ENCODE measurements at places on chromosomes 3 and 15.
A peak's percentile ranks its signal among the peaks of the same experiment; 100 is the strongest.

DNA sequence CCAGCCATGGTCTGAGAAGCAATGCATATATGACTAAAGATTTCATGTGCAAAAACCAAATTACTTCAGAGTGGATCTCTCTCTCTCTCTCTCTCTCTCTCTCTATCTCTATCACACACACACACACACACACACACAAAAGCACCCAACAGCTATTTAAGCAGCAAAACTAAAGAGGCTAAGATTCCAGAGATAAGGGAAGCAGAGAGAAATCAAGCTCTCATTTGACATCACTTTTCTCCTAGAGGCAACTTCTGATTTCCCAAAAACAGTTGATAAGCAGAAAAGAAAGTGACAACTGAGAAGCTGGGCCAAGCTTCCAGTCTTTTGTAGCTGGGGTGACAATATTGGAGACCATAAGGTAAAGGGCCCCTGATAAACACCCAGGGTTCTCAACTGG is 526.0 kb upstream of the NR2F2 start:
- DNase-seq, result no peak

DNA sequence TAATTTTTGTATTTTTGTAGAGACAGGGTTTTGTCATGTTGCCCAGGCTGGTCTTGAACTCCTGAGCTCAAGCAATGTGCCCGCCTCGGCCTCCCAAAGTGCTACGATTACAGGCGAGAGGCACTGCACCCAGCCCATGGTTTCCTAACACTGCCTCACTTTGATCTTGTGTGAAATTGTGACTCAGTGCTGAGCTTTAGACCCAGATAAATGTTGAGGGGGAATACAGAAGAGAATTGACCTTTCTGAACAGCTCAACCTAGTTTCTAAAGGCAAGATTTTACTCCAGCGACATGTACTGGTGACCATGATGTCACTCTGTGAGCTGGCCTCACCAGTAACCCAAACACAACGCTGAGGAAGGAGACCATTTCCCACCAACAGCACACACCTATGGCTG is 73.5 kb downstream of the ATP1B3 start:
- DNase-seq, result no peak

DNA sequence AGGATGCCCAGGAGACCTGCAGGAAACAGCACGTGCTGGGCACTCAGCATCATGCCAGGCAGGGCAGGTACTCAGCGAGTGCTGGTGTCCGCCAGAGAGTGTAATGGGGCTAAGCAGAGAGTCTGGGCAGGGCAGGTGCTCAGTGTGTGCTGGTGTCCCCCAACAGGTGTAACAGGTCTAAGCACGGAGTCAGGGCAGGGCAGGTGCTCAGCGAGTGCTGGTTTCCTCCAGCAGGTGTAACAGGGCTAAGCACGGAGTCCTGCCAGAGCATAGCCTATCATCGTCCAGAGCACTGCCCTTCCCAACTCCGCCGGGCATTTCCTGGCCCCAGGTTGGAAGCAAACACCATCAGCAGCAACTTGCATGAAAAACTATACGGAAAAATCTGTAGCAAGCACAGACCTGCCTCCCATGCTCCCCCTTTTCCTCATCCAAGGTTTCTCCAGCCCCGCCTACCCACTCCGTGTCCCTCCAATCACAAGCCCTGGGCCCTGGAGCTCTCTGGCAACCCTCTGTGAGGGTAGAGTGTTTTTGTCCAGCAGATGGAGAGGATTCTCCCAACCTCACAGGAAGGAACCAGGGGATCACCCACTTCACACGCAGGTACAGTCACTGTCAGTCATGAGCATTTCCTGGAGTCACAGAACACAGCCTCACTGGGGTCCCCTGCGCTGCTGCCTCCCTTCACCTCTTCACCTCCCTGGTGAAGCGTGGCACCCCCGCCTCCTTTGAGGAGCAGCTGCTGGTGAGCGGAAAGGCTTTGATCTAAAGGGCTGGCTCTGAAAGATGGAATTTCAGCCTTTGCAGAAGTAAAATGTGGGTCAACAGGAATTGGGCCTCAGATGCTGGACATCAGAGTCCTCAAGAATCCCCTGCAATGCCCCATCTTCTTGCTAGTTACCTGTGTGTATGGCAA is 302.5 kb downstream of the OCA2 start:
- DNase-seq, result no peak

DNA sequence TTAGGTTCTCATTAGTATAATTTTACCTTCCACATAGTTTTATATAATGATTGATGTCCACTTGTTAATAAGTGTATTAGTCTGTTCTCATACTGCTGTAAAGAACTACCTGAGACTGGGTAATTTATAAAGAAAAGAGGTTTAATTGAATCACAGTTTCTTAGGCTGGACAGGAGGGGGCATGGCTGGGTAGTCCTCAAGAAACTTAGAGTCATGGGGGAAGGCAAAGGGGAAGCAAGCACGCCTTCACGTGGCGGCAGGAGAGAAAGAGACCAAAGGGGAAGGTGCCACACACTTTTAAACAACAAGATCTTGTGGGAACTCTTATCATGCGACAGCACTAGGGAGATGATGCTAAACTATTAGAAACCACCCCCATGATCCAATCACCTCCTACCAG is 19.2 kb downstream of the DZIP3 start:
- DNase-seq, result no peak

- no peak for DNase-seq
These were observed 17.8 kb downstream of the MYL3 start for GRCh38 chr3:46845397-46845859.

- DNase-seq, result no peak
These were observed 248.5 kb upstream of the TGFBR2 start for GRCh38 chr3:30357897-30358296.

GRCh38 chr3:135944831-135945230 is 20.7 kb upstream of the PPP2R3A start:
- DNase-seq, result no peak

DNA sequence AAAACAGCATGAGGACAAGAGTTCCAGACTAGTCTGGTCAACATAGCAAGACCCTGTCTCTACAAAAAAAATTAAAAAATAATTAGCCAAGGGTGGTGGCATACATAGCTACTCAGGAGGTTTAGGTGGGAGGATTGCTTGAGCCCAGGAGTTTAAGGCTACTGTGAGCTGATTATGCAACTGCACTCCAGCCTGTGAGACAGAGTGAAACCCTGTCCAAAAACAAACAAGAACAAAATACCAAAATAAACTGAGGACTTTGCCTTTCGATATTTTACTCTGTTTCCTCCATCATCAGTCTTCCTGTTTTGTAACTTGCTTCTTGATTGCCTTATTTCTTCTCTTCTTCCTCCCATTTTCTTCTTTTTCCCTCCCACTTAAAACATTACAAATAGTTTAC is 504.4 kb downstream of the ROBO1 start:
- no peak for DNase-seq

DNA sequence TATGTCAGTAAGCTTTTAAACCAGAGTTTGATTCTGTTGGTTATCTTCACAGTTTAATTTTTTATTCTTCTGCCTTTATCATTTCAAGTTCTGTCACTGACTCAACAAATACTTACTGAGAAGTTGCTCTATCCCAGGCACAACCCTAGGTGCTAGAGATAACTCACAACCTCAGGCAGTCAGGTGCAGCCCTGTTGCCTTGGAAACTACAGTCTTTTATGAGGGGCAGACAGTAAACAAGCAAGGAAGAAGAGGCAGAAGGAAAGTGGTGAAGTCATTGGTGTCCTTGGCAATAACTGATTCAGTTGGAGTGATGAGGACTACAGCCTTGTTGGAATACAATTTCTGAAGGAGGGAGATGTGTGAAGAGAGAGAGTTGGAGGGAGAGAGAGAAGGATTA is 142.1 kb upstream of the LRTM1 start:
- no peak for DNase-seq

DNA sequence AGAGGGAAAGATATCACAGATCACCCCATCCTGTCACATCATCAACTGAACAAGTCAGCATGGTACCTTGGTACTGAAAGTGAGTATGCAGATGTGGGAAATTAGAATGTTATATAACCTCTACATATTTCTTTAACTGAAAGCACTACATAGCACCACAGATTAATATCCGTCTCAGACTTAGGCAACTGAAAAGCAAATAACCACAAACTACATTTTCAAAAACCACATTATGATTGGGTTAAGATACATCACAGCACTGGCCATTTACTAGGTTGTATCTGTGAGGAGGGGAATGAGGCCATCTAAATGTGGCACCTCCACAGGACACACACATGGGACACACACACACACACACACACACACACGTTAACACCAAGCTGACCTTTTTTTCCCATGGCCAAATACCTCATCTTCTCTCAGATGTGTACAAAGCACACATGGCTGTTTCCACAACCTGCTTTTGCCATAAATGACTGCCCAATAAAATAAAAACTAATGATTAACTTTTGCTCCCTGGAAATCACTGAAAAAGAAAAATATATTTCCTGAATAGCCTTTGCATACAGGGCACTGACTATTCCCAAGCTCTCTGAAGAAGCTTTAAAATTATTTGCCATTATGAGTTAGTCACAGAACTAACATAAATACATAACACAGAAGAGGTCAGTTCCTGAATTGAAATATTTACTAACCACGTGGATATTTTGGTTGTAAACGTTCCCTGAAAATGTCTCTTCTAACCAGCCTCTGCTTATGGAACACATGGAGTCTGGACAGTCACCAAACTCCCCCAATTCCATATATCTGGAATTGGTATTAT is 60.1 kb downstream of the SUMF1 start:
- no peak for DNase-seq

DNA sequence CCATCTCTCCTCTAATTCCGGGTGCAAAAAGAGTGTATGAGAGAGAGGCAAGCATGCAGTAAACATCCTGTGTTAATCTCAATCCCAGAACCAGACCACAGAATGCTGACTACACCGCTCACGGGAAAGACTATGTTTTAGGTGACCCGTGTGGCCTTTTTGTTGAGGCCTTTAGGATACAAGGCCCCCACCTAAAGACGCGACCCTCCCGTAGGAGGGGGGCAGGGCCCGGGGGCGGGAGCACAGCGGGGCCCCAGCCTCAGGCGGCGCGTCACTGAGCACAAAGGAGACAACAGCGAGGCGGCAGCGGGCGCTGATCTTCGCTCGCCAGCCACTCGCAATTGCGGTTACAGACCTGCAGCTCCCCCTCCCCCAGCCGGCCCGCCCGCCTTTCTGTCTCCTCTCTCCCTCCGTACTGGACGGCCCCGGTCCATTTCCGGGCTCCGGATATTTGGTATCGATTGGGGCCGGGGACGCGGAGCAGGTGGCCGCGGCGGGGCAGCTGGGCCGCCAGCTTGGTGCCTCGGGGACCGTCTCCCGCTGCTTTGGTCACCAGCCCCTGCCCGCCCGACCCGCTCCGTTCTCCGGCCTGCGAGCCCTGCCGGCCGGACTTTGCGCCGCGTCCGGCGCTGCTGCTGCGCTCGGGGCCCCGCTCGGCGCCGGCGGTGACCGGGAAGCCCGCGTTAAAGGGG is at the start of gene CCDC50:
TSS of gene CCDC50 (plus strand) at position 433 of the 692 bp plus-strand sequence. CDS start 281 bp downstream, outside the sequence.
- peak; percentile 62 for DNase-seq

DNA sequence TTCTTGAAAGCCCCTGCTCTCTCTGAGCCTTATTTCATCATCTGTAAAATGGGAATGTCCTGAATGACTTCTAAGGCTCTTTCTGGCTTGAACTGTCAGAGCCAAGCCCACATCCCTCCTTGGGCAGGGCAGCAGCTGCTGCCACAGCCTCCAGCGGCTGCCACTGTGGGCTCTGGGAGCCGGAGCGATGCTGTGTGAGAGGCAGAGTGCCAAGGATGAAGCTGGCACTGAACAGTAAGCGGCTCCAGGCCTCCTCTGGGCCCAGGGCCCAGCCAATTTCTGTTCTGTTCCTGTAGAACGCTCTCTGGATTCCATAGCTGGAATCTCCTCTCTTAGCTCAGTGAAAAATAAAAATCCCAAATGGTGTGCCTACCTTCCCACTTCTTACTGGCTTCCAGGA is 4.4 kb downstream of the CPLX3 start:
- no peak for DNase-seq

DNA sequence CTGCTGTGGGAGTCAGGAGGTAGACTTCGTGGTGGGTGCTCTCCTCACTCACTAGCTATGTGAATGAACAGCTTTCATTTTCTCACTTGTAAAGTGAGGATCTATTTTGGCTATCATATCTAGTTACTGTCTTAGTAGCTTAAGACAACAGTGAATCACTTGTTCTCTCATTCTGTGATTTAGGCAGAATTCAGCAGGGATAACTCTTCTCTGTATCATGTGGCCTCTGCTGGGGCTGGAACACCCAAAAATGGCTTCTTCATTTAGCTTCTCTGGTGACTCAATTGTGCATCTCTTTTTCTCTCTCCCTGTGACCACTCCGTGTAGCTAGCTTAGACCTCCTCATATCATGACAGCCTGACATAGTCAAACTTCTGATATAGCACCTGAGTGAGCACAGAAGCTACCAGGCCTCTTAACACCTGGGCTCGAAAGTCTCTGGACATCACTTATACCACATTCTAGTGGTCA is 68.4 kb downstream of the BFSP2 start:
- DNase-seq, result no peak

- DNase-seq, result no peak
These were observed 1.8 kb upstream of the CCR1 start for GRCh38 chr3:46209746-46210470.

GRCh38 chr15:96068897-96069296 is 261.6 kb upstream of the NR2F2 start:
- DNase-seq, result no peak

DNA sequence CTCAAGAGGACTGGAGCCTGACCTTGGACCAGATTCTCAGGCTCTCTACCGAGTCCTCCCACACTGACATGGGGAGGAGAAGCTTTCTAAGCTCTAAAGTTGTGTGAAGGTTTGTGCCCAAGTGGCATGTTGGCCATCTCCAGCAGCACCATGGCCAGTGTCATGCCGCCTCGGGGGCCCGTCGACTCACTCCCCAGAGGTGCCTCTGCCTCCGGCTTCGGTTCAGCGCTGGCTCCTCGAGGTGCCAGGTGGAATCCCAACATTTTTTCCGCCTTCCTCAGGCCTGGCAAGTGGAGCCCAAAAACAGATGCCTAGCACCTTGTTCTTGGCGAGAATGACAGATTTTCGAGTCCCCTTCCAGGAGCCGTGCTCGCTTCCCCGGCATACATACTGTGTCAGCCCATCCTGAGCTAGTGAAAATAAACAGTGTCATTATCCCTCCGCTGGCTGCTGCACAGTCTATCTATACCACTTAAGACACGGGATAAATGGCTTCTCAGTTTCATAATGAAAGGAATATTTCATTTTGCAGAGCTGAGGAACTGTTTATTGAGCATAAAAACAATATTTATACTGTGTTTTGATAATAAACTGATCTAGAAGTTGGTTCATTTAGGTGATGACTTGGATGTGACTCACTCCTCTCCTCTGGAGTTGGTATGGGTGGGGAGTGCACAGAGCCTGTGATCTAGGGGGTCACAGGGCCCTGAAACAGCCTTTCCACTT is 328.5 kb upstream of the TLE3 start:
- DNase-seq, result no peak

- peak; percentile 88 for DNase-seq
These were observed 203.8 kb downstream of the UACA start for GRCh38 chr15:70559265-70560239.
